ENCODE measurements at places on chromosomes 1 and 21. TPM values are rescaled to one million over a fixed set of nuclear protein-coding genes. Genes with fewer than 3 reads are reported as not detected.

The FAM167B gene
- 1.7 TPM for total RNA-seq

The ILDR2 gene
- not detected for total RNA-seq

The TMPRSS2 gene
- not detected for total RNA-seq

The RNF2 gene
- total RNA-seq, result 21.9 TPM

The KMO gene
- under 0.01 TPM for total RNA-seq

The IGFN1 gene
- total RNA-seq, result not detected

The LIN28A gene
- not detected for total RNA-seq

All from endothelial cell of coronary artery (primary cell).